Skeletal muscle cell (primary cell): ENCODE measurements at places on chromosomes 5 and 9.

DNA sequence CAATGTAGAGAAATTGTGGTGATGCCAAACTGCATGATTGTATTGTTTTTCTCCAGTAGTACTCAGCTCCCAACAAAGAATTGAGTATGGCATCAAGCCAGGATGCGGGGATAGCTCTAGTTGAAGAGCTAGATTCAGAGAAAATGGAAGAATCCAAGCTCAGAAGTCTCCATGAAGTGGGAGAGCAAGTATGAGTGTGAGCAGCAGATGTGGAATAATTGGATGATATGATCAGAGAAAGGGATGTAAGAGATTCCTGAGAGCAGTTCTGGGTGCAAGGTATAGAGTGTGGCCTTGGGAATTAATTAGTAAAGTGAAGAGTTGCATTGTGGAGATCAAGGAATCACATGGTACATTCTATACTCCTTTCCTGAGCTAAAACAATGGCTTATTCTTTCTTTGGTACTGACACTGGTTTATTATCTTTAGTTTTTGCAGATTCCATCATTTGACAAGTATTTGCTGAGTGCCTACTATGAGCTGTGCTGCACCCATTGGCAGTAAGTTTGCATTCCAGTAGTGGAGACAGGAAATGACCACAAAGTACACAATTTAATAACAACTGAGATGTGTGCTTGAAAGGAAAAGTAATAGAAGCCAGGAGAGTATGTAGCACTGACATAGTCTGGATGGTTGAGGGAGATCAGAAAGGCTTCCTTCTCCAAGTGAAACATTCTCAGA, 177.1 kb downstream of the CPLANE1 start:
- DNase-seq = peak; percentile 32

- DNase-seq = no peak
These were observed 28.2 kb downstream of the ARL15 start for GRCh38 chr5:54281960-54282692.

GRCh38 chr9:131410044-131410491, 16.2 kb downstream of the PRRC2B start:
- DNase-seq = peak; percentile 47

- DNase-seq = no peak
These were observed 95.1 kb upstream of the CD180 start for GRCh38 chr5:67291671-67292070.

DNA sequence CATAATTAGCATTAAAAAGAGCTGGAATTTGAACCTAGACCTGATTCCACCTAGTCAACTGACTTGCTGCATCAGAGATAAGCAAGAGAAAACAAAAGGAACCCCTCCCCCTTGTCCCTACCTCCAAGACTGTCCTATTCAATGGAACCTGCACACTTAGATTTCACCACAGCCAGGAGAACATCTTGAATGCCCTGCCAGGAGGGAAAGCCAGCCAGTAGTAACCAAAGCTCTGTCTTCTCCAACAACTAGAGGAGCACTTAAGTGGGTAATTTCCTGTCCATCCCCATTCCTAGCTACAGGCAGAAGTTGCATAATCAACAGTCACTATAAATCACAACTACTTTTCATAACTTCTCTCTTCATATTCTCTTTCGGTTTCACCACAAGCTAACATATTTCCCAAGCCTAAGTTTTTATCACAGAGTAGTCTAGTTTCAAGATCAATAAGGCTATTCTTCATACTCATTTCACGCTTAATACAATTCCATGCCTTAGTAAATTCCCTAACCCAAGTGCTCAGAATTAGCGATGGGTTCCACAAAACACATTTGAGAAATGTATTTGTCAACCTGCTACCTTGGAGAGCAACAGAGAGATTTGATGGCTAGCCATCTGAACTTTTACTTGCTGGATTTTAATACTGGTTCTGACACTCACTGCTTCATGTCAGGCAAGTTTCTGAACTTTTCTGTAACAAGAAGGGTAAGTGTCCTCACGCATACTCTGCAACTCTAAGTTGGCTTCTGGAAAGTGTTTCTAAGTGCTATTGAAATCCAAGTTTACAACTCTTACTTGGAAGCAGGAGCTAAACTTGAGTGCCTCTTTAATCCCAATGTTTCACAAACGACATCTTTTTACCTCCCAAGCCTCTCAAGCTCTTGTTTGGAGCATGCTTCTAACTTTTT, 2.0 kb downstream of the DENND1A start:
- no peak for DNase-seq

DNA sequence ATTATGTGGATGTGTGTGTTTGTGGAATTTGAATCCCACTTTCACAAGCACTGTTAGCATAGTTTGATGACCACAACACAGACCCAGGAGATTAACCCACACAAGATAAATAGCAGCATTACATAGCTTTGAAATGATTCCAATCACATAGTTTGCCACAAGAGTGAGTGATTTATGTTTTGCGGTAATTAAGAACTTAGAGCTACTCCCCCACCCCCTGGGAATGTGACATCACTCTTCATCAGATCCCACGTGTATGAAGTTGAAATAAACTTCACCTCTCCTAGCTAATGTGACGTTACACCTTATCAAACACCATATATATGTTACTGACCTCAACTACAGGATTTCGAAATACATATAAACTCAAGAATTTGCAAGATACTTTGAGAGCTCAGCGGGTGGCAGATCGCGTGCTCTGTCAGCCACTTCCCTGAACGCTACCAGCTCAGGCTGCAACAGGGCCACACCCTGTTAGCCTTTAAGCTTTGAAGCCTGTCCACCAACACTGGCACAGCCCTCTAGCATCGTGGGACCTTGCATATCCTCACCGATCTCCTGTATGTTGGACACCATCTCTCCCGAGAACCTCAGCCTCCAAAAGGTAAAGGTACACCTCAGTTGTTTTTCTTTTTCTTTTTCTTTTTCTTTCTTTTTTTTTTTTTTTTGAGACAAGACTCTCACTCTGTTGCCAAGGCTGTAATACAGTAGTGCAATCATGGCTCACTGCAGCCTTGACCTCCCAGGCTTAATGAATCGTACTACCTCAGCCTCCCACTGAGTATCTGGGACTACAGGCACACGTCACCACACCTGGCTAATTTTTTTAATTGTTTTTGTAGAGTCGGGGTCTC, 1.7 kb upstream of the AGTPBP1 start:
- peak; percentile 91 for DNase-seq
